ENCODE measurements at places on chromosomes 5 and 9.

- no peak for DNase-seq
These were observed 43.1 kb upstream of the NSMF start for GRCh38 chr9:137502008-137502911.

GRCh38 chr5:94245608-94246007 is 372.8 kb downstream of the KIAA0825 start:
- peak; percentile 81 for DNase-seq

DNA sequence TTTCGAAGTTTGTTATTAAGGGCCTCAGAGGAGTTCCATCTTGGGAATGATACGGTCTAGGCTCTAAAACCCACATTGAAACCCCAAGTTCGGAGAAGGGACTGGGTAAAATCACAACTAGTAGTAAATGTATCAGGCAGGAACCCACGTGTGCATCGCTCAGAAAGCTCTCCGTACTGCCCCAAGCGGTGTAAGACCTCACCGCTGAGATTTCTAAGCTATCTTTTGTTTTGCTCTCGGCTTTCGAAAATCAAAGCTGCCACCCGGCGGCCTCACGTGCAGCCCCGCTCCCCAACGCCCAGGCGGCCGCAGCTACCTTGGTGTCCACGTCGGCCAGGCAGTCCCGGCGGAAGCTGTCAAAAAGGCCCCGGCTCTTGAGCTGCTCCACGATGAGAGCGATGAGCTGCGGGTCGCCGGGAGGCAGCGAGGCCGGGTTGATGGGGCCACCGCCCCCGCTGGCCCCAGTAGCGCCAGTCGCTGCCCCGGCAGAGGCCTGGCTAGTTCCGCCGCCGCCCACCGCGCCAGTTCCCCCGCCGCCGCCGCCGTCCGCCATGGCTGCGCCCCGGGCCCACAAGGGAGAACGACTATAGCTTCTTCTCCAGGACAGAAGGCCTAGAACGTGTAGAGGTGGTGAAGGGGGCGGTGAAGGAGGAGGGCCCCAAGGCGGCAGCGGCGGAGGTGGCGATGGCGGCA is 420 bp downstream of the BOD1 start:
- DNase-seq: peak; percentile 88

GRCh38 chr5:30505014-30505886 is 688.2 kb upstream of the CDH6 start:
- DNase-seq: no peak

DNA sequence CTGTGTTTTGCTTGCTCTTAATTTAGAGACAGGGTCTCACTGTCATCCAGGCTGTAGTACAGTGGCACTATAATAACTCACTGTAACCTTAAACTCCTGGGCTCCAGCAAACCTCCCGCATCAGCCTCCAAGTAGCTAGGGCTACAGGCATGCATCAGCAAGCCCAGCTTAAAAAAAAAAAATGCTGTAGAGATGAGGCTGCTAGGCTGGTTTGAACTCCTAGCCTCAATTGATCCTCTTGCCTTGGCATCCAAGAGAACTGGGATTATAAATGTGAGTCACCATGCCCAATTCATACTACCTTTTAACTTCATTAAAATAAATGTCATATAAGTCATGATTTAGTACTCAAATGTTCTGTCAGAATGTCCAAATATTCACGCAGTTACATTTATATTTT is 2195.7 kb upstream of the C9orf72 start:
- no peak for DNase-seq

GRCh38 chr5:8381972-8382371 is 513.0 kb downstream of the MTRR start:
- DNase-seq: no peak

Data from hematopoietic multipotent progenitor cell treated with erythropoietin and hydrocortisone succinate and interleukin-3 and kit ligand, for 4 days (in vitro differentiated cells).